ENCODE measurements at places on chromosomes 2 and 18.

- no peak for DNase-seq
Measured at GRCh38 chr2:207141386-207141785, 24.4 kb downstream of the KLF7 start.

DNA sequence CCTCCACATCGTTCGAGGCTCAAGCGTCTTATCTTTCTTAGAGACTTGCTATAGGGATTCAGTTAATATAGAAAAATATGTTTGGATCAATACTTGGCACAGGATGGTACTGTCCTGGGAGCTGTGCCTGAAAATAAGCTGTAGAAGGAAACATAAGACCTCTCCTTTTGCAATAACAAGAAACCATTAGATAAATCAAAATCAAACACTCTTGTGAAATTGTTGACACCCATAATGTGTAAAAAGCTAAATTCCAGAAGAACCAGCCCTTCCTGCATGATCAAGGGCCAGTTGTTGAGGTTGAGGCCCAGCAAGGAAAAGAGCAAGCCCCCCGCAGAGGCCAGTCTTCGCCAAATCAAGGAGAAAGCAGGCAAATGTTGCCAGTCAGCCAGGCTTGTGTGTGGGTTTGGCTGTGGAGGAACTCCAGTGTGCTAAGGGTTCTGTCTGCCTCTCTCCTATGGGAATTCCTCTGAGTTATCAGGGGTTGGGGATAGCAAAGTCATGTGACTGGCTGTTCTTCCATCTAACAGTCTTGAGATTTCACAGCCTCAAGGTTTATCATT lies 185.7 kb downstream of the ACKR3 start:
- DNase-seq, result no peak

GRCh38 chr2:219701847-219702634 lies 74.6 kb downstream of the SLC4A3 start:
- no peak for DNase-seq

DNA sequence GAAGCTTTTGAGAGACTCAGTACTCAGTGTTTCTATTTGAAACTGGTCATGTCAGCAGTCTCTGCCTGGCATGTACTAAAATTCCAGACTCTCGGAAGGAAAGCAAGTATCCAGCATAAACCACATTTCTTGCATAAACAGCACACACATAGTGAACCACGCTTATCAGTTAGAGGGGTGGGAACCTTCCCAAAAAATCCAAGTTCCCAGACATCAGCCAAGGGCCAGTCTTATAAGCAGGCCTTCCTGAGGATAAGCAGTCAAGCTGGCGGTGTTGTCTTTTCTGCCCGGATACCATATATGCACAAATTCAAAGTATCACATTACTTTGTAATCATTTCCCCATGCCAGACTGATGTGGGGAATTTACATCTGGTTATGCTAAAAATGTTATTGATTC lies 73.6 kb downstream of the ST6GAL2 start:
- DNase-seq, result no peak

DNA sequence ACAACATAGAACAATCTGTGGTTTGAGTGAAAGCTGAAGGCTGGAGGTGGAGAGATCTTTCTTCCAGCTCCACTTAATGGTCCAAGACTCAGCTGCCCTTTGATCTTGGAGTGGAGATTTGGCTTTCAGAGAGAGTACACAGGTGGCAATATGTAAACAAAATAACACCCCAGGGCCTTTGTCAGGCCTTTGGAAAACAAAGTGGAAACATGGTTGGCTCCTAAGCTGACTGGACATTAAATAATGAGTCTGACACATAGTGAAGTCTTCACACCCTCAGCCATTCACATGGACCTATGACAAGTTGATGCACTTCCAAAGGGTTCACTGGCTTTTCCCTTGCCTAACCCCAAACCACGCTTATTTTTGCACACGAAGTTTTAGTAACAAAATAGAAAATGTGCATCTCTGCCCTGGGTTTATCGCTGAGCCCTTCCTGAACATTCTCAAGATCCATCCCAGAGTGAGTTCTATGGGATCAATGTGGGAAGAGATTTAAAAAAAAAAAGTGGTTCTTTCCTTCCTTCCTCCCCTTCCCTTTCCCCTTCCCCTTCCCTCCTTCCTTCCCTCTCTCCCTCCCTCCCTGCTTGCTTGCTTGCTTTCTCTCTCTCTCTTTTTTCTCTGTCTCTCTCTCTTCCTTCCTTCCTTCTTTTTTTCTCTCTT lies 201.3 kb upstream of the NT5C1B start:
- DNase-seq, result no peak
